ENCODE measurements at places on chromosomes 7 and 10.
A peak's percentile ranks its signal among the peaks of the same experiment; 100 is the strongest.

- no peak for DNase-seq
Measured at GRCh38 chr10:79458483-79458882, 13.1 kb upstream of the ZCCHC24 start.

DNA sequence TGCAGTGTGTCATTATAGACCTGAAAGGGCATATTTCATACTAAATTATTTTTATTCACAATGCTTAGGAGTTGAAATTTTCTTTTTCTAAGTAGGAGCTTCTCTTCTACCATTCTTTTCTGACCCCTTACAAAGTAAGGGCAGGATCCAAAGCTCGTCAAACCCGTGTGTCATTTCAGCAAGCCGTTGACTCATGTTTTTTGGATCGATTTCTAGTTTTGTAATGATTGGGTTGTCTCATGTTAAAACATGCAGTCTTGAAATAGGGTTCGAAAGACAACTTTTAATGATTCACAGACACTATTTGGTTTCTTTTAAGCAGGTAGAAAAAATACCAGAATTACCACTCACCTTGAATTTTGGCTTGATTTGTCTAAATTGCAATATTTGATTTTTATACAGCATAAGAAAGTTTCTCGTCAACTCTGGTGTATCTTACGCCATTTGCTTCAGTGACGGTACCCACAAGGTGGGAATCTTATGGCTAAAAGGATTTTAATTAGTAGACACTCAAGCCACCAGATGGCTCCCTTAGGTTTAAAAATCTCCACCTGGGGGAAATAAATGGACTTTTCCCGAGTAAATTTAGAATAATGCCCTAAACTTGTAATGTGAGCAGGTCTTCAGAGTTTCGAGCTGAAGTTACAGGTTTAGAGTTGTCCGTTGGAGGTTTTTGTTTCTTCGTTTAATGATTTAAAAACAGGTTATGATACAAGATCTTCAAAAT is 283.4 kb downstream of the CCDC3 start:
- DNase-seq, result no peak

GRCh38 chr7:92832534-92833023 is 3.8 kb downstream of the CDK6 start:
- no peak for DNase-seq

GRCh38 chr7:118182593-118183427 is 1.2 kb upstream of the LSM8 start:
- DNase-seq, result no peak

GRCh38 chr10:130739757-130740145 is 571.8 kb downstream of the TCERG1L start:
- no peak for DNase-seq

DNA sequence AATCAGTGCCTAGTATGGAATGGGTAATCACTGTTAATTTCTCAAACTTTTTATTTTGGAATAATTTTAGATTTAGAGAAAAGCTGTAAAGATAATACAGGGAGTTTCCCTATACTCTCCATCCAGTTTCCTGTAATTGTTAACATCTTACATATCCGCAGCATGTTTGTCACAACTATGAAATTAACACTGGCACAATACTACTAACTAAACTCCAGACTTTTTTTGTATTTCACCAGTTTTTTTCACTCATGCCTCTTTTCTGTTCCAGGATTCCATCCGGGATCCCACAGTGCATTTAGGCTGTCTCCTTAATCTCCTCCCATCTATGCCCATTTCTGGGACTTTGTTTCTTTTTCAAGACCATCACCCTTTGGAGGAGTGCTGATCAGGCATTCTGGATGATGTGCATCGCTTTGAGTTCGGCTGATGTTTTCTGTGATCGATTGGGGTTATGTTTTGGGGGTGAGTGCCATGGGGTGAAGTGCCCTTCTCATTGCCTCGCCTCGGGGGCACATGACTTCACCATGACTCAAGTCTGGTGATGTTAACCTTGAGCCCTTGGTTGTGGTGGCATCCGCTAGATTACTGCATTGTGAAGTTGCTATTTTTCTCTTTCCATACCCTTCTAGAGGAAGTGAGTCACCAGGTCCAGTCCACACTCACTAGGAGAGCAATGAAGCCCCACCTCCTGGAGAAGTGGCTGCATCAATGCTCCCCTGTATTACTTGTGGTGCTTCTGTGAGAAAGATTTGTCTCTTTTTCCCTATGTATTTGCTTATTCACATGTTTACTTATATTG is 43.9 kb upstream of the GRB10 start:
- peak; percentile 49 for DNase-seq
